ENCODE measurements at places on chromosomes 16 and 17.

DNA sequence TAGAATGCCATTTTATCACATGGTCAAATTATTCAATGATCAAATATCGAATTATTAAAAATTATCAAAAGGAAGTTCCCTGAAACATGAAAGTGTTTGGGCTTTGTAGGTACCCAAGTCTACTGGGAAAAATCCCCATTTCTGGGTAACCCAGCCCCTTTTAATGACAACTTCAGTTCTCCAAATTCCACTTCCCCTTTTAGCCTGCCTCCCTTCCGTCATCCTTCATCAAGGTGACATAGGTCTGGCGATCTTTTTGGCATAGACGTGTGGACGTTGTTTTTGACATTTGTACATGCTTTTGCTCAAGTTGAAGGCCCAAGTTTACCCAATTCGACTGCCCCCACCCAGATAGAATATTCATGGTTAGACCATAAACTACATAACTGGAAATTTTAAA is 660.9 kb downstream of the MAF start:
- DNase-seq = no peak

- no peak for DNase-seq
Measured at GRCh38 chr17:7557775-7558543, 591 bp upstream of the TNFSF13 start.

DNA sequence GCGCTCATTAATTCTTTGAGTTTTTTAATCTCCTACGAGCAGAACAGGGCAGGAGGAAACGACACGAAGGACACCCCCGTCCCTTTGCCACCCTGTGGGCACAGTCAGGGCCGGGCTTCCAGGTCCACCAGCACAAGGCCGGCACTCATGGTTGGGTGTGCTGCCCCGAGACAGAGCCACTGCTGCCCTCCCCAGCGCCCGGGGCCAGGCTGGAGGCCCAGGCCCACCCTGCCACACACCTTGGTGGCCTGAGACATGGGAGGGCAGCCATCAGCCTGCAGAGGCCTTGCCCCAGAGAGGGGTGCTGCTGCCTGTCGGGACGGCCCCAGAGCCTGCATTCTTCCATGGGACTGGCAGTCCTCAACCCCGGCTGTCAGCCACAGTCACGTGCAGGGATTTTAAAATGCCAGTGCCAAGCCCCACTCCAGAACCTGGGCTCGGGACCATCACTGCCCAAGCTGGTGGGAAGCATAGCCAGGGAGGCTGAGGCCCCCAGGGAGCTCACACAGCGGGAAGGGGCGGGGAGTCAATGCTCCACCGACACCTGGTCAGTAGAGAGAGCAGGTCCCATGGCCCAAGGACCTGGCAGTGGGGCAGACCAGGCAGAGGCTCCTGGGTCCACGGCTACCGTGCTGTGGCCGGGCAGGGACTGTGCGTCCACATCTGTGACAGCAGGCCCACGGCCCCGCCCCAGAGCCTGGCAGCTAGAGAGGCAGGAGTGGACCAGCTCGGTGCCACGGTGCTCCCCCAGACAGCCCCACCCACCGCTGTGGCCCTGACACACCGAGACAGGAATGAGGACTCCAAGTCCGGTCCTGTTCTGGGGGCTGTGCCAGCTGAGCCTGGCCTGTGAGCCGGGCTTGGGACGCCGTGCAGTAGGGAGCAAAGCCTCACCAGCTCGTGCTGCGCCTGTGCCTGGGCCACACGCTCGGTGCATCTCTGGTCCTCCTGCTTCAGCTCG is 27.5 kb downstream of the CEP131 start:
- no peak for DNase-seq

- DNase-seq = no peak
Measured at GRCh38 chr16:55754056-55754455, 78.8 kb downstream of the CES1 start.

DNA sequence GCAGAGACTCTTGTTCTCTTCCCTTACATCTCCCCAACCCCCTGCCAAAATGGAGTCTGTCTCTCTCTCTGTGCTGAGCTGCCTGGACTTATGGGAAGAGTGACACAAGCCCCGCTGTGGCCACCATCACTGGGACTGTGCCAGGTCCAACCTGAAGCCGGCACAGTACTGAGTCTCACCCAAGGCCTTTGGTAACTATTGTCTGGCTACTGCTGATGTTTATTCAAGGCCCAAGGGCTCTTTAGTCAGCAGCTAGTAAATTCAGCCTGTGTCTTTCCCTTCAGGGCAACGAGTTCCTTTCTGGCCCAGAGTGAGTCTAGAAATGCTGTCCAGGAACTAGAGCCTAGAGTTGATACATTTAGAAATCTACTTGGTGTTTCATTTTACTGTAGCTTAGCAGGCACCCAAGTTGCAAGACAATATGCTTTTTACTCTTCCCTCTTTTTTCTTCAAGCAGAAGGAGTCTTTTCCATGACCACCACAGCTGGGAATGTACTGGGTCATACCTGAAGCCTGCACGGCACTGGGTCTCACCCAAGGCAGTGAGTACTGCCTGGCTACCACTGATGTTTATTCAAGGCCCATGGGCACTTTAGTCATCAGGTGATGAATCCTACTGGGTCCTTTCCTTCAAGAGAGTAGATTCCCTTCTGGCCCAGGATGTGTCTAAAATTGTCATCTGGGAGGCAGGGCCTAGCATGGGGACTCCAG is 17.7 kb downstream of the EFCAB5 start:
- no peak for DNase-seq

DNA sequence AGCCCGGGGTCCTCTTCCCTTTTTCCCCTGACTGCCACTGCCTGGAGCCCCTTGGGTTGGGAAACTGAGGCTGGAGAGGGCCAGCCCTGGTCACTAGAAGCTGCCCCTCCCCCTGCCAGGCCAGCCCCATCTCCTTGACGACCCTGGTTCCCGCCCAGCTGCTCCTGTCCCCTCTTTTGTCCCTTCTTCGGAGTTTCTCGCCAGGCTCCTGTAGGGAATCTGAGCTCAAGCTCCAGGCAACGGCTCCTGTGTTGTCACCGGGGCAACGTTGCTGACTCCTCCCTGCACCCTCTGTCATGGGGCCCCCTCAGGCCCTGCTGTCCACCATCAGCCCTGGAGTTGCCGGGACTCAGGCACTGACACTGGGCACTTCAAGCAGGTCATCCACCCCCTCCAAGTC is 5.7 kb downstream of the LLGL1 start:
- no peak for DNase-seq

- peak; percentile 43 for DNase-seq
Measured at GRCh38 chr17:81566461-81567126, 14.4 kb upstream of the FAAP100 start.

DNA sequence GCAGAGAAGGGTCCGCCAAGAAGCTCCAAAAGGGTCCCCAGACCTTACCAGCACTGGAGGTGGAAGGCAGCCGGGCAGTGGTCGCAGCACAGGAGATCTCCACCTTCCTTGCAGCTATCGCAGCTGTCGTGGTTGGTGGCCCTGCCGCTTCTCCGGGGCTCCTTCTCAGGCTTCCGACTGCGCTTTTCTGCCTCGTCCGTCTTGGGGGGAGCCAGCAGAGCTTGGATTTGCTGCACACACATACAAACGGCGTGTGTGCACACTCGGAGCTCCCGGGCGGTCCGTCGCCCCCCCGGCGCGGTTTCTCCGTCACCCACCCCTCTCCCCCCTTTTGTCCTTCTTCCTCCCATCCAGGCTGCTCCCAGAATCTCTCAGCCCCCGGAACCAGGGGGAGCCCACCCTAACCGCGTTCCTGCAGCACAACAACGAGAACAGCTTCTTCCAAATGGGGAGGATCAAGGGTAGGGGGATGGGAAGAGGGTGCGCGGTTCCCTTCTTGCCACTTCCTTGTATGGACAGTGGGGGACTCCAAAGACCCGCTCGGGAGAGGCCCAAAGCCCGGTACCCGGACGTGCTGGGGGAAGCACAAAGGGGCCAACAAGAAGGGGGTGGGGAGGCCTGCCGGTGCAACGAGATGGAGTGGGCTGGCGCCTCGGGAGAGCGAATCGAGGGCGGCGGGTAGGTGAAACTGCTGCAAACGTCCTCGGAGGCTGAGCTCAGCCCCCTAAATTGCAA is 1.1 kb downstream of the PHF12 start:
- peak; percentile 70 for DNase-seq

DNA sequence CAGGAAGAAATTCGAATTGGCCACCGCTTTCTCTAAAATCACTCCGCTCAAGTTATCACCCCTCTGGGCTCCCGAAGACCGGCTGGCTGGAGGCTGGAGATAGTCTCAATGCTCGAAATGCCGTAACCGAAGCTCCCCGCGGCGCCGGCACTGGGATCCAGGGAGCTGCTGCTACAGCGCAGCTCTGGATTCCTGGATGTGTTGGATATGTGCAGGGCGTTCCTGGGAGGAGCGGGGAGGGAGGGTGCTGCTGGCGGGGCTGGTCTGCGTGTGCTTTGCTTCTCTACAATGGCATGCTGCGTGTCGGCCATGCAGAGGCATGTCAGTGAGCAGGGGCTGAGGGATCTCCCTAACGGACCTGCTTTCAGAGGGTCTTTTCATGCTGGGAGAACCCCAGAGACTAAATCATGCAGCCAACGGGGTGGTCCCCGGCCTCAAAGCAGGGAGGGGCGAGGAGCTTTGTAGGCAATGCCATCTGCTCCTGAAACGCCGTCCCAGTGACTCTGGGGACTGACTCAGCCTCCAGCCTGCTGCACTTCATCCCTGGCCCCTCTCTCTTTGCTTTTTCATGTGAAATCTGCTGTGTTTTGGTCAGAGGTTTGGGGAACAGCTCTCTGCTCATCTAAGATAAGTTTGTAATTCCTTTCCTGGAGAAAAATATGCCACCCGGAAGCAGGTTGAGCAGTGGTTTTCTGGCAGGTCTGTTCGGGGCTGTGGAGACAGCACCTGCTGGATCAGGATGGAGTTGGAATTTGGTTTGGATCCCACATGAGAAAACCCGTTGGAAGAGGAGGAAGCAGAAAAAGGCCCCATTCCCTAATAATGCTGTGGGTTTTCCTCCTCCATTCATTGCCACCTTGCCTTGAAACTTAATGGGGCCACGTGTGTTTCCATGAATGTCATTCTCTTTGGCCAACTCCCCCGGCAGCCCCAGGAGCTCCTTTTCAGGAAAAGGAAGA is 311.4 kb downstream of the SEC14L1 start:
- DNase-seq = peak; percentile 53

DNA sequence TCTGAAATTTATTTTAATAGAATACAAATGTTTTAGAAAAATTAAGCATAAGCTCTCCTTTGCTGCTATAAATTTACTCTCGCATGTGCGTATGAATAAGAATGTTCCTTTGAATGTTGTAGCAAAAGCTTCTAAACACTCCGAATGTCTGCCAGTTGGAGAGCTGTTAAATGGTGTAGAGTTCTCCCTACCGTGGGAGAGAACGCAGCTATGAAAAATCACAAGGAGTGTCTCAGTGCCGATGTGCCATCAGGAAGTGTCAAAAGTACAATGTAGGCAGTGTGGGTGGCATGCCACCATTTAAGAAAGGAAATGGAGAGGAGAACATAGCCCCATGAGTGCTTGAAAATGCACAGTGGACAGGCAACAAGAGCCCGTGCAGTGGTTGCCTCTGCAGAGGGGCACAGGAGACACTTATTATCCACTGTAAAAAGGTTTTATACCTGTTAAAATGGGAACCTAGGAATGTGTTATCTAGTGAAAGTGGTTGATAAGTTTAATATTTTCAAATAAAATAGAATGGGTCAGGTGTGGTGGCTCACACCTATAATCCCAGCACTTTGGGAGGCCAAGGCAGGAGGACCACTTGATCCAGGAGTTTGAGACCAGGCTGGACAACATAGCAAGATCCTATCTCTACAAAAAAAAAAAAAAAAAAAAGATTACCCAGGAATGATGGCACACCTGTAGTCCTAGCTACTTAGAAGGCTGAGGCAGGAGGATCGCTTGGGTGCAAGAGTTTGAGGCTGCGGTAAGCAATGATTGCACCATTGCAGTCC is 144.0 kb downstream of the SOCS1 start:
- DNase-seq = no peak

- no peak for DNase-seq
Measured at GRCh38 chr16:57260294-57260929, 15.4 kb downstream of the ARL2BP start.

GRCh38 chr16:74700116-74700437 is 585 bp downstream of the MLKL start:
- DNase-seq = peak; percentile 48

DNA sequence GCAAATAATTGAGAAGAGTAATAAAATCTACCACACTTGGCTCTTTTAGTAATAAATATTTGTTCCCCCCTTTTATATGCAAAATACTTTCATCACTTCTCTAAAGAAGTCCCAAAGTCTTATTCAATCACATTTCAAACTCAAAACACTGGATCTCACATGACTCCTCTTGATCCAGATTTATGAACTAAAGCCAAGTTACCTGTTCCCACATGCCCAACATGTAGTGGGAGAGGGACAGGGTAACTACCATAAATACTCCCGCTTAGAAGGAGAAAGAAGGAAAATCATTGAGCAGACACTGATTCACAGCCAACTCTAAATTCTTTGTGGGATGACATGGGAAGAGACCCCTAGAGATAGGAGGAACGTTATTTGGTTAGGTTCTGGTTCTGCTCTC is 64.9 kb upstream of the PMFBP1 start:
- DNase-seq = no peak

GRCh38 chr17:37725021-37725595 is 19.8 kb downstream of the HNF1B start:
- DNase-seq = no peak

DNA sequence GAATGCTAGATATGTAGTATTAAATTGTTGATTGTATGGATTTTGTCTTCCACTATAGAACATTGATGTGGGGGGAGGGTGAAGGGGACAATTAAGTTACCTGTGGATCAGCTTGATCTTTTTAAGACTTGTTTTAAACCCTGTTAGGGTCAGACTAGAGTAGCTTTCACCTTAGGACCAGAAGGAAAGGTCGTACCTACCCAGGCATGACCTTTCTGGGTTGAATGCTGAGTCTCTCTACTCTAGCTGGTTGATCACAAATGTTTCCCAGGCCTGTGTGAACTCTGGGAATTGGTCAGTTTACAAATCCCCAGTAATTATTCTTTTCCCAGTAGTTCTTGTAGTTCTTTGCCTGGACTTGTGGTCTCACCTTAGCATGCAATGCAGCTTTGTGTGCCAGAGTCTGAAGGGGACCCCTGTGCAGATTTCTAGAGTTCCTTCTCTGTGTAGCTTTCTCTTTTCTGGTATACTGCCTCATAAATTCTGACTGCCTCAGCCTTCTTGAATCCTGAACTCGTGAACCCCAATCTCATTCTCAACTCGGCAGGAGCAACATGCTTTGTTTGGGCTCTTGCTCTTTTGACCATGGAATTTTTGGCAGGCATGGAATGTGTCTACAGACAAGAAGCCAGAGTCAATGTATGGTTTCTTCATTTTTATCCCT is 54.1 kb downstream of the VMP1 start:
- no peak for DNase-seq
